ENCODE measurements at places on chromosomes 5 and 9.

GRCh38 chr5:95730011-95730700 is 980 bp upstream of the RHOBTB3 start:
- no peak for DNase-seq

GRCh38 chr5:123671711-123672456 is 159.9 kb downstream of the CSNK1G3 start:
- no peak for DNase-seq

DNA sequence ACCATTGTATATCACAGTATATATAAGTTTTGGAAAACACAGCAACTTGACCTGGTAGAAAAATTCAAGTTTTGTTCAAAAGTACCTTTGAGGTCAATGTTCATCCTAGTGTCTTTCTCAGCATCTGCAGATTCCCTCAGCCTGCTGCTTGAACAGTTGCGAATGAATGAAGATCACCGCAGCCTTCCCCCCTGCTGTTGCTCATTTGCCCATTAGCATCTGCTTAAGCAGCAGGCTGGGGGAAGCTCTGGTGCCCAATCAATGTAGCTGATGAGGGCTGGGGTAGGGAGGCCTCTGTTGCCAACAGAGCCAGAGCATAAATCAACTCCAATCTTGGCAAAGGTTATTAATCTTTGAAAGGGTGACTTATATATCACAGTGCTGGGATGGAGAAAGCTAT is 586.5 kb upstream of the PTPRD start:
- DNase-seq, result no peak

DNA sequence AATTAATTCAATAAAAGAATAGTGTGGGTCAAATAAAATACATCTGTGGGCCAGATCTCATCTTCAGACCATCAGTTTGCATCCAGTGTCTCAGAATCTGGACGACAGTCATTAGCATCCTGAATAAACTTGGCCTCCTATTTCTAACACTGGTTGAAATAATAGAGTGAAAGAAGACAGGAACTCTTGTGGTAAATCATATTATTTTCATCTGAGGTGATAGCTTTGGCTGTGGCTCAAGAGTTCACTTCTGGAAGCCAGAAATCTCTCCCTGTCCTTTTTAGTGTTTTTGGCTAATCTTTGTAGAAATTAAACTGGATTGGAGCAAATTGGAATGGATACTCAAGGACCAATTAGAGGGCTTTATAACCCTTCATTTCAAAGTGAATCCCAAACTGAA is 63.4 kb upstream of the HMHB1 start:
- DNase-seq, result no peak

DNA sequence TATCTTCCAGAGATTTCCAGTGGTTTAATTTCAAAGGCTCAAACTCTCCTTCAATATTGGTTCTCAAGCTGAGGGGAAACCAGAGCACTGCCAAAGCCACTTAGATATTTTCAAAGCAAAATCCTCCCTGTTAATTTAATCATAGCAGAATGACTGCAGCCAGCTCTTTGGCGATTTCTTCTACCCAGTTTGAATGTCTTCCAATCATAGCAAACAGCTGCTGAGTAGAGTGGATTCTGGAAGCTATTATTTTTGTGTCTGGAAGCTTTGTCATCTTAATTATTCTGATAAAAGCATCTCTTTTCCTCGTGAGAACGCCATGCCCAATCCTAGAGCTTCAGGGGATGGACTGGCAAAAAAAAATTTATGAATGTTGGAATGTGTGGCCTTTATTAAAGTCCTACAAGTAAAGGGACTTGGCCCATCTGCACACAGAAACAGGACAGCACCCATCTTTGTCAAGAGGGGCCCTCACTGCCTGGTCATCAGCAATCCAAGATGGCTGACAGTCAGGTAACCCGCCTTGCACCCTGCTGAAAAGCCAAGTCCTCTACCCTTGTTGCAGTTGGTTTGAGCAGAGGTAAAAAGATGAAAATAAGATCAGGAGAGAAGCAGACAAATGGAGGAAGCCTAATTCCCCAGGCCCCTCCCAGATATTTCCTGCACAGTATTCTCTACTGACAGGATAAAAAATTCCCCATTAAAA is 125.1 kb downstream of the SUSD1 start:
- DNase-seq, result no peak

GRCh38 chr5:170632266-170632984 is 128.6 kb downstream of the KCNIP1 start:
- DNase-seq, result no peak

GRCh38 chr9:34506623-34507022 is 16.2 kb downstream of the ENHO start:
- no peak for DNase-seq

- DNase-seq, result no peak
These were observed 47.3 kb upstream of the GALNT10 start for GRCh38 chr5:154143211-154143641.

GRCh38 chr5:17378346-17378997 is 119.6 kb upstream of the TAF11L2 start:
- no peak for DNase-seq

- no peak for DNase-seq
These were observed 7.0 kb upstream of the UGT3A2 start for GRCh38 chr5:36073595-36074216.

DNA sequence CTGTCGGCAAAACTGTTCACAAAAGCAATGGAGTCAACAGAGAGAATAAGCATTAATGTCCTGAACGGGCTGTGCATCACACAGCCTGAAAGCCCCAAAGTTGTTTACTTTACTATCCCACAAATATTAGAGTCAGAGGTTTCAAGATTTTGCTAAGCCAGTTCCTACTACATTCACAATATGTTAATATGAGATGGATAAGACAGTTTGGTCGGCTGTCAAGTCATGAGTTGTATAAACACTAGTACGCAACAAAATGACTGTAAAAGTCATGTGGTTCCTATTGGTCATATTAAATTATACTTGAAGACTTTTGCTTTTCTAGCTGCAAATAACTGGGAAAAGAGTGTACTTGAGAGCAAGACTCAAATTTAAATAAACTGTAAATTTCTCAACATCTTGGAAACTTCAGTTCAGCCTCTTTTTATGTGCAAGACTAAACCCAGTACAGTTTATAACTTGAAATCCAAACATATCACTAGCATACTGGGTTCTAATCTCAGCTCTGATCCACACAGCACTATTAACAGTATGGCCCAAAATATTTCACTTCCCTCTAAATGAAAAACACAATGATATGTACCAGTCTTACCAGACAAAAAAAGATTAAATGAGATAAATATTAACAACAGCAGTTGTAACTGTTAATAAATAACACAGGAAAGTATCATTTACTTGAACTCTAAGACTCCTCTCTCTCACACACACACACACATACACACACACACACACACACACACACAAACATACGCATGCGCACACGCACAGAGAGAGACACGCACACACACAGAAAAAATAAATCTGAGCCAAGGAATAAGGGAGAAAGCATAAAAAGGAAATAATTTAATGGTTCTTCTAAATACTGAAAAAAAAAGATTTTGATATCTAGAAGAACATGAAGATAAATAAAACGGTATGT is 33.1 kb downstream of the FANCC start:
- no peak for DNase-seq

DNA sequence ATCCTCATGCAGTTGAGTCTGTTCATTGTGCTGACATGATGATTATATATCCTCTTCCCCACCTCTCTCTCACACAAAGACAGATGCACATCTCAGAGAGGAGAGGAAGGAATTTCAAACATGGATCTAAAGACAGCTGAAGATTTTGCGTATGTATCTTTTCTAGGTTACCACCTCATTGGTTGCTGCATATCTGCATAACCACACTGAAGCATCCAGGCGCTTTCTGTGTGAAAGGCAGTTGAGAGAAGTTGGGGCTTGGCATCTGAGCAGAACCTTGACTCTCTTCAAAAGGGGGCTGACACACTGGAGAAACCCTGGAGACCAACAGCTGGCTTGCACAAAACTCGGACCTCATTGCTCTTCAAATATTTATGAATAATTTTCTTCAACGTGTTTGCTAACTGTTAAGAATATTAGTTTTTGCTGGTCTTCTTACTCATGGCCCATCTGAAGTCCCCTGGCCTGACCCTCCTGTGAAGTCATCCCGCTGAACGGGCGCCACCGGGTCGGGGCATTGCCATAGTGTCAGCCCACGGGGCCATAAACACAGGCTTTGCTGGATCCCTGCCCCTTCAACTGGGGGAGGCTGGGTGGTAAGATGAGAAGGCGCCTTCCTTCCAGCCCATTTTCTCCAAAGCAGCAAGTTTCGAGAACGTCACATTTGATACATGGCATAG is 593.2 kb upstream of the CLINT1 start:
- no peak for DNase-seq

DNA sequence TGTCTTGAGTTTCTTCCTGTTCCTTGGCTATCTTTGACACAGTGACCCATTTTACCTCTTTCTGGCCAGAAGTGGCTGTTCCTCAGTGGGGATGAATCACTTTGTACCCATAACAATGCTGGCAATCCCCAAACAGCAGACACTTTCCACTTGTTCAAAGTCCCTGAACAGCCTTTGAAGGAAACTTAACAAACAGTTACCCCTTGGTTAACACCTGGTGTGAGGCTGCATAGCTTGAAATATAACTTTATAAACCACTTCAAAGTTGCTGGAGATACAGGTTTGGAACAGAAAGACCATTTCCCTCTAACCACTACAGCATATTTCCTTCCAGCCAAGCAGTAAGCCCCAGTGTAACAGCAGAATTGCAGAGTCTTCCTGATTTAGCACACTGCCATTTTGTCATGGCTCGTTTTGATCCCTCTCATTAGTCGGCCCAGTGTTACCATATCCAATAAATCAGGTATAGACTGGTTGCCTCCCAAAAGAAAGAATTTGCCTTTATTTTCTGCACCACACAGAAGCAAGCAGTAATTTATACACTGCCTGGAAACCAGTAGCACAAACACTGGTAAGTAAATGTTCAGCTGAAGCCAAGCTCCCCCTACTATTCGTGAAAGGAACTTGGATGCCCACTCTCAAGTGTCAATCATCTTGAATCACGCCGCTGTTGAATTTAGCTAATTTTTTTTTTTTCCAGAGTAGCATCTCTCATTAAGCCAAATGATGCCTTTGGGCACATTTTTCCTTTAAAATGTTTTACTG is 225.9 kb downstream of the PIK3R1 start:
- no peak for DNase-seq

DNA sequence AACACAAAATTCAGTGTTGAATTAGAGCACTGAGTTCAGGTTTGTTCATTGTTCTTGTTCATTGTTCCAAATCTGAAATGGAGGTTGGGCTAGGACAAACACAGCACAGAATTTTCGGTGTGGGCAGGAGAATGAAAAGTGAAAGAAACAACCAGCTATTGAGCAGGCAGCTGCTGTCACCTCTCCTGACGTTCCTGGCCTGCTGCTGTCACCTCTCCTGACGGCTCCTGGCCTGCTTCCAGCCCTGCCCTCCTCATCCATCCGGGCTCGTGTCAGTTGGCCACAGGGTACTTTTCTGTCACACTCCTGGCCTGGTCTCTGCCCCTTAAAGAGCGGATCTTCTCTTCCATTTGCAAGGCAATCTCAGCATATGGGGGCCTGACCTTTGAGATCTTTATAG is 45.2 kb upstream of the CKMT2 start:
- peak; percentile 72 for DNase-seq

DNA sequence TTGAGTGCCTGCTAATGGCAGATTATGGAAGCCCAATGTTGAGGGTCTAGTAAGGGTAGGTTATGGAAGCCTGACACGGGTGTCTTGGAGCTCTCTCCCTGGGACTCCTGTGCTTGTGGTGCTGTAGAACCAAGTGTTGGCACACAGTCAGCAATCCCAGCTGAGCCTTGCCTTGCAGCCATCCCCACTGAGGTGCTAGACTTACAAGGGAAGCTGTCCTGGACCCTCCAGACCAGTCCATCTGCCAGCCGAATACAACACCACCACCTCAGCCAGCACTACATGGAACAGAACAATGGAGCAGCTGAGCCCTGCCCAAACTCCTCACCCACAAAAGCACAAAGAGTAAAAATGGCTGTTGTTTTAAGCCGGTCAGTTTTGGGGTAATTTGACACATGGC is 90.5 kb upstream of the DNAH5 start:
- no peak for DNase-seq

DNA sequence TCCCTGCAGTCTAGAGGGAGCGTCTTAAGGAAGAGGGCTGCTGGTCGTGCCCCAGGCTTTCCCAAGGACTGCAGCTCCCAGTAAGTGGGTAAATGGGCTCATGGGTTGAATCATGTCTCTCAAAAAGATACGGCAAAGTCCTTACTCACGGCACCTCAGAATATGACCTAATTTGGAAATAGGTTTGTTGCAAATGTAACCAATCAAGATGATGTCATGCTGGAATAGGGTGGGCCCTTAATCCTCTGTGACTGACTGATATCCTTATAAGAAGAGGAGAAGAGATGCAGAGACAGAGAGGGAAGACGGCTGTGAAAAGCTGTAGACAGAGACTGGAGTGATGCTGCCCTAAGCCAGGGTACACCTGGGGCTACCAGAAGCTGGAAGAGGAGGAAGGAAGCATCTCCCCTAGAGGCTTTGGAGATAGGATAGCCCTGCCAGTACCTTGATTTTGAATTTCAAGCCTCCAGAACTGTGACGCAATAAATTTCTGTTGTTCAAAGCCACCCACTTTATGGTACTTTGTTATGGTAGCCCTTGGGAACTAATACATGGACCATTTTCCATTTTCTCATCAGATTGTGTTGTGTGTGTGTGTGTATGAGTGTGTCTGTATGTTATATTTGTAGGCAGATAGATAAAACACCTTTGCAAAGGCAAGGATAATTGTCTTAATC is 15.0 kb downstream of the GALNT10 start:
- DNase-seq, result no peak

GRCh38 chr5:135880801-135881200 is 14.8 kb downstream of the IL9 start:
- DNase-seq, result no peak

DNA sequence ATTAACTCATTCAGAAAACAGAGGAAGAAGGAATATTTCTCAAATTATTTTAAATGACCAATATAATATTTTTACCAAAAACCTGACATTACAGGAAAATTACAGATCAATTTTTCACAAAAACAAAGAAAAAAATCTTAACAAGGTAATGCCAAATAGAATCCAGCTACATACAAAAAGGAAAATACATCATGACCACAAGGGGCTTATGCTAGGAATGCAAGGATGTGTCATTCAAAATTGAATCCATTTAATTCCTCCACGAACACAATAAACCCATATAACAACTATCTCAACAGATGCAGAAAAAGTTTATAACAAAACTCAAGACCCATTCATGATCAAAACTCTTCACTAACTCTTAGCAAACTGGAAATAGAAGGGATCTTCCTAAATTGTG is 239.8 kb downstream of the EPB41L4A start:
- DNase-seq, result no peak

- DNase-seq, result peak; percentile 90
These were observed 1.5 kb upstream of the OLFM1 start for GRCh38 chr9:135085830-135086546.

DNA sequence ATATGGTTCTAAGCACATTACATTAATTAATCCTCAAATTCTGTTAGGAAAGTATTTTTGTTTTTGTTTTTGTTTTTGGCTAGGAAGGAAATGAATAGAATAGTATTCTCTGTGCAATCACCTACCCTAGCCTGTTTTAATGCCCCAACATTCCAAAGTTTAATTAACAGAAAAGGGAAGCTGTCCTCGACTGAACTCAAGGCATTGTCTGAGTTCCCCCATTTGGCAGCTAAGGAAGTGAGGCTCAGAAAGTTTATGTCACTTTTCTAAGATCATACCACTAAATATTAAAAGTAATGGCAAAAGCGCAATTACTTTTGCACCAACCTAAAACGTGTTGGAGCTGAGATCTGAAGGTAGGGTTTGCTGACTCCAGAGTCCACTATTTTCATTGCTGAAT is 59.8 kb downstream of the FGF1 start:
- DNase-seq, result no peak

GRCh38 chr9:38008168-38009034 is 60.6 kb downstream of the SHB start:
- peak; percentile 69 for DNase-seq

Data from thyroid gland (tissue), 4 donors.